Stimulated activated CD8-positive, alpha-beta memory T cell treated with anti-CD3 and anti-CD28 coated beads, Interleukin-4, amount 100 ng/mL, for 48 hours (primary cell): ENCODE measurements at places on chromosomes 5 and 9.

GRCh38 chr5:74205767-74206578 lies 434.6 kb downstream of the ENC1 start:
- DNase-seq: no peak

DNA sequence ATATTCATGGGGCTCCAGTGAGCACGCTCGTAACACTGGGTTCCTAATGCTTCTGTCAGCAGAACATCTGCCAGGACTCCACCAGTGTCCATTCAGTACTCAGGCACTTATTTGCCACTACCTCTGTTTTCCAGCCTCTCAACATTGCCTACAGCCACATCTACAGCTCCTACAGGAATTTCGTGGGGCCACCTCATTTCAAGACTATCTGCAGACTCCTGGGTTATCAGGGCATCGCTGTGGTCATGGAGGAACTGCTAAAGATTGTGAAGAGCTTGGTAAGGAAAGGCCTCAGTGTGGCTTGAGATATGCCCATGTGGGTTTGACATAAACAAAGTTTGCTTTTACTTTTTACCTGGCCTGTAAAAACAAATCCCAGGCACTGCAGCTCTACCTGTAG lies 92.9 kb downstream of the CYFIP2 start:
- DNase-seq: no peak

GRCh38 chr5:5688194-5688924 lies 265.9 kb downstream of the ICE1 start:
- no peak for DNase-seq

DNA sequence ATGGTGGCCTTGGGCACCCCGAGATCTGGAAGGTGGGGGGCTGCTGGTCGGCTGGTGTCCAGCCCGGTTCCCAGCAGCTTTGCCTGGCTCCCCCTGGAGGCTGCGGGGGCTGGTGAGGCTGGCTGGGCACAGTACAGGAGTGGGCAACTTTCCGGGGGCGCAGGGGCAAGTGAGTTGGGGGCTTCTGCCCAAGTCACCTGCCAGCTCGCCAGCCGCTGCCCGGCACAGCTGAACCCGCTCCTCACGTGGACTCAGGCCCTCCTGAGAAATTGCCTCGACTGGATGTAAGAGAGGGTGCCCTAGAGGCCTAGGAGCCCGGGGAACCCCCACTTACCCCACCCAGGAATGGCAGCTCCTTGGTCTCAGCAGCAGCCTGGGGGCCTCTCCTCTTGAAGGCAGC lies 15.4 kb downstream of the KCNT1 start:
- DNase-seq: no peak

- DNase-seq: no peak
These were observed 6.5 kb downstream of the FAM240B start for GRCh38 chr9:38713426-38713825.

- no peak for DNase-seq
These were observed 161.3 kb downstream of the ZNF608 start for GRCh38 chr5:124584991-124585715.

DNA sequence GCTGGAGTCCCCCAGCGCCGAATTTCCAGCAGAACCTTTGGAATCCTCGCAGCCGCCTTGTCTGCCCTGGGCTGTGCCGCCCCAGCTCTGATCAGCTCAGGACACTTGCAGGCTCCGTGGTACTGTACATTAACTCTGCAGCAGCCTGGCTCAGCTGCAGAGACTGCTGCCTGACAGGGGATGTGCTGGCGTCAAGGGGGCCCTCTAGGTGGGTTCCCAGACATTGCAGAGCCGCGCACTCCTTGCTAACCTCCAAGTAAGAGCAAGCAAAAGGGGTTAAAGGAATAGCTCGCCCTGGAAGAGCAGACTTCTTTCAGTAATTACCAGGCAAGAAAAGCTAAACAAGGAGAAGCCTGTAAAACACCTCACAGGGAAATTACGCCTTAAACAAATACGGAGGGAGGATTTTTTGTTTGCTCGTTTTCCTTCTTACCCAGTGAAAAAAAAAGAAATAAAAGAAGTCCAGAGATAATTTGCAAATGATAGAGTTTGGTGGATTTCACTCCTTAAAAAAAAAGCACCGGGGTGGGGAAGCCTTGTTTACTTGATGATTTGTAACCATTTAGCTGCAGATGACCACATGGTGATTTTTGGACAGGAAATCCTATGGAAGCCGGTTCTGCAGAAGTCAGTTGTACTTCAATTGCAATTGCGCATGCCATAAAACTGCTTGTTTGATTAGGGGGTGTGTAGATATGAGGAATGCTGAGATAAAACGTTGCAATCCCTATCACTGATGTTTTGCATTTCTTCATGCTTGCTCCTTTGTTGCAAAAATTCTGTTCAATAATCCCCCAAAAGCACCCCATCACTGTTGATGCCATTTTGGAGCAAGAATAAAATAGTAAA lies 305.8 kb downstream of the PDE4D start:
- no peak for DNase-seq

DNA sequence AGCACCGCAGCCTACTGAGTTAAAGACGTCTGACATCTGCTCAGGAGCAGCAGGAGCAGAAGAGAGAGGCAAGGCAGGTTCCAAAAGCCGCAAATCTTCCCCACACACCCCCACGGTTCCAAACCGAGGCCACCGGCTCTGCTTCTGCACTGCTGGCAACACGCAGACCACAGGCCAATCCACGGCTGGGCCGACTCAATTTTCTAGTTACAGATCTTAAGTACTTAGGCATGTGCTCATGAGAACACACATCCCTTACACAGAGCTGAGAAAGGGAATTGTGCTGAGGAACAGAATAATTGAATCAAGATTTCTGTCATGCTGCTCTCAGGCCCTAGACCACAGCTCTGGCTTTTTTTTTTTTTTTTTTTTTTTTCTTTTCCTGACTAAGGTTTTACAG lies 32.6 kb downstream of the PAX5 start:
- no peak for DNase-seq

DNA sequence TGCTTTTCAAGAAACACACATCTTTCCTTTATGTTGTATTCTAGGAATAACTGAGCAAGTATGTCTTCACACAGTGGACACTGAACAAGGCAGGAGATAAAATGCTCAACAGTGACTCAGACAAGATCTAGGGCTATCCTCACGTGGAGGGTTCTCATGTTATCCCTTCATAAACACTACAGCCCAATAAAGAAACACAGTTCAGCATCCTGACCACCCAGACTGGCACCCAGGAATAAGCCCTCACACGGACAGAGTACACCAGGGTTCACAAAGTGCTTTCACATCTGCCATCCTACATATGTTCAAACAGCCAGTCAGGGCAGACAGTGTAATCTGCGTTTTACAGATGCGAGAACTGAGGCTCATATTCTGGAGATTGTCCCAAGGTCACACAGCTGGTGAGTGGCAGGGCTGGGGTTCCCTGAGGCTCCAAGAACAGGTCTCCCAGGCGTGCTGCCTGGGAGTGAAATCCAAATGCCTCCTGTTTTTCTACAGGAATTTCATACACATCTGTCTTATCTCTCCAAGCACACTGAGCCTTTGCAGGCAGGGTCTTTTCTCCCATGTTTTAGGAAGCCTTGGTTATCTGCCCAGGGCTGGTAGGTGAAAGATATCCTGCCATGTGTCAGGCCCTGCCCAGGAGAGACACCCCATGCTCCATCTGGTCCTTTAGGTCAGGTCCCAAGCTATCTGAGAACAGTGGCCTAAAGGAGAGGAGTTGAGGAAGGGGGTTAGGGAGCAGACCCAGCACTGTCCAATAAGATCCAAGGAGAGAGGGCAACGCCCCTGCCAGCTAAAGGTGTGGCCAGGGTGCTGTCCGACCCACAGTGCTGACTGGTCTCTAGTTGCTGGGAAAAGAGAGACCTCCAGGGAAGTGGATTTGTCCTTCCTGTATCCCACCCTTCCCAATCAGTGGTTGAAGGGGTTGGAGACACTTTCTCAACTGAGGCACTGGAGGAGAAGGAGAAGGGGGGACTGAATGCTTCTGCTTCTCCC lies 47.9 kb upstream of the XPA start:
- no peak for DNase-seq

DNA sequence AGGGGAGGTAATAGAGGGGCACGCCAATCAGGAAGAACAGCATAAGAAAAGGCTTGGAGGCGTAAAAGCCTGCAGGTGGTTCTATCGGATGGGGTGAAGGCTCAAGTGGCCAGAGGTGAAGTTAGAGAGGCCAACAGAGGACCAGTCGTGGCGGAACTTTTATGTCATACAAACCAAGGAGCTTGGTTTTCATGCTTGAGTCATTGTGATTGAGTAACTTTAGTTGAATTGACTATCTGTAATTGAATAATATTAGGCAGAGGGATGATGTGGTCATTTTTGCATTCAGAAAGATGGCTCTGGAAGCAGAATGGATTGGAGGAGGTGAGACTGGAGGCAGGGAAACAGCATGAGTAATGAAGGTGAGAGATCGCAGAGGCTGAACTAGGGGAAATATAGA lies 7.2 kb upstream of the SPINK4 start:
- DNase-seq: no peak

GRCh38 chr5:77218263-77218662 lies 7.8 kb downstream of the PDE8B start:
- no peak for DNase-seq

GRCh38 chr5:175678074-175678473 lies 20.2 kb downstream of the HRH2 start:
- no peak for DNase-seq

- no peak for DNase-seq
These were observed 101.7 kb upstream of the LHFPL2 start for GRCh38 chr5:78750281-78750680.

DNA sequence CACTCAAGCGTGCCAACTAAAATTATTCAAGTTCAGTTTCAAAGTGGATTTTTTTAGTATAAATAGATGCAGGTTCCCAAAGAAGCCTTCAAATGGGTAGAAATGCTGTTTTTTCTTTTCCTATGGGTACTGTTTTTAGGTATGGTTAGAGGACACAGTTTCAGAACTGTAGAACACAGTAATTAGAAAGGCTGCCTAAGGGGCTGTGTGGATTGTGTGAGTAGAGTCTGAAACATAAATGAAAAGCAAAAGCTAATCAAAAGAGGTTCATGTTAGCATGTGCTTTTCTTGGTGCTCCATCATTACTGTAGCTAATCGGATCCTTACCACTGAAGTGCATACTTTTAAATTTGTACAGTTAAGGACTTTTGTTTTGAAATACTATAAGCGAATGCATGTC lies 85.3 kb downstream of the ZSWIM6 start:
- DNase-seq: no peak

- no peak for DNase-seq
These were observed 3.4 kb downstream of the IL33 start for GRCh38 chr9:6219040-6219439.

DNA sequence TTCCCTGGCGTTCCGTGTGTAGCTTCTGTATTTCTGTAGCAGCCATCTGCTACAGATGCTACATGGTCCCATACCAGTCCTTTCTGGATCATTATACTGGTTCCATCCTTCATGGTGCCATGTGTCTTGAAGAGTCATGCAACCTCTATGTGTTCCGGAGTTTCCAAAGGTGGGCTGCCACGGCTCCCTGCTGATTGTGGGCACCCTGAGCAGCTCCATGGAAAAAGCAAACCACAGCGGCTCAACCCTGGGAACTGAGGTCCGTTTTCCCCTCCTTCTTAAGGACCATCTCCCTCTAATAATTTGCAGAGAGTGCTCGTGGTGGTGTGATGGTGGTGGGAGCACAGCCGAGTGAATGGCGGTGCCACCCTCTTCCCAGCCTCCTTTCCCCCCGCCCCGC lies 600.4 kb downstream of the CCDC171 start:
- DNase-seq: no peak

DNA sequence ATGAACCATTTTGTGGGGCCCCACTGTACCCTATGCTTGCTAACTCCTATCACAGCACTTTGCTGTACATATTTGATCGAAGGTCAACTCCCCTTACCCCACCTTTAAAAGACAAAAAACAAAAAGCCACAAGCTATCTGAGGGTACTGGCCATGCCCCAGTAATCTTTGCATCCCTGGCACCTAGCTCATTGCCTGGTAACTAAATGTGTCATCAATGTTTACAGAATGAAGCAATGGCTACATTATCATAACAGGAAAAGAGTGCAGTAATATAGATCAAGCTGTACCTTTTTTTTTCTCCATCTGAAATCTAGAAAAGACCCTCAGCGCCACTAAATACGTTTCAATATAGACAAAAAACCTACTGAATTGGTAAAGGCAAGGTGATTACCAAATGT lies 188.0 kb downstream of the ELAVL2 start:
- DNase-seq: no peak

DNA sequence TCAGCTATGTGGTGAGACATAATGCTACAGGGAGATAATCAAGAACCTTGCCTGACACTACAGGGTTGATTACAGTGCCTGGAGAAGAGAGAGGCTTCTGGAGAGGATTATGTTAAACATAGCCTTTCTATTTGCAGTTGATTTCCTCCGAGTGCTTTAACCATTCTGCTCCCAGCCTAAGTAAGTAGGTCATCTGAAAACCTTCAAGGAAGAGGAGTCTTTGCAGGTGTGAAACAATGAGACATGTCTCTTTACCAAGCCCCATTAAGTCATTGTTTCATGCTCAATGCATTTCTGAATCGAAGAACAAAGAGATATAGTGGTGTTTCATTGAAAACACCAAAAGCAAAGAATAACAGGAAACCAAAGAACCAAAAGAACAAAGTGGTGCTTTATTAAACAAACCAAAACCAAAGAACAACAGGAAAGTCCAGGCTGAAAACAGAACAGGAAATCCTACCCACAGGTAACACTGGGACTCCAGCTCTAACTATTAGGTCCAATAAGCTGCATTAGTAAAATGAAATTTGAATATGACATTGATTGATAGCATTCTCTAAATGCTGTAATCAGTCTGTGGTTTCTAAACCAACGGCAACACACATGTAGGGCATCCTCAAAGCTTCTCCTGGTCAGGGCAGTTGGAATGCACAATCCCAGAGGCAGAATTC lies 113.3 kb upstream of the SPATA31D4 start:
- no peak for DNase-seq

DNA sequence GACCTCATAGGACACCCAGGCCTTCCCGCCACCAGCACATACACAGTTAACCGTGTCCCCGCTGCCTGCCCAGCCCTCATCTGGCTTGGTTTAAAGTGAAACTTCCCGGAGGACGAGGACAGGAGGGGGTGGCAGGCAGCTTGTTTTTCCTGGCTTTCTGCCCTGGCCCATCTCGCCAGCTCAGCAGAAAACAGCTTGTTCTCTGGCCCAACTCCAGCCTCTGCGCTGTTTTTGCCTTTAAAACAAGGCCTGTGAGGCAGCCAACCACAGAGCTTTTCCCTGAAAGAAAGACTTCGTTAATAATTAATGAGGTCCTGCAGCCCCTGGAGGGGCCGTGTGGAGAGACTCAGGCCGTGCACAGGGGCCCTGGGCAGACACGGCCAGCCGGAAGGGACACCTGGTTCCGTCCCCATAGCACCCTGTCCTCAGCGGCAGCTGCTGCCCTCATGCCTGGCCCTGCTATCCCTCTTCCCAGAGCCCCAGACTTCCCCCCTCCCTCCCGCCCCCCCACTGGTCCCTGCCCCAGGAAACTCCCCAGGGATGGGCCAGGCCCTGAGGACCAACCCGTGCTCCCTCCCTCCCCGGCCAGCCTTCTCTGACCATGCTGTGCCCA lies 108.7 kb downstream of the RXRA start:
- no peak for DNase-seq
